Stimulated activated CD4-positive, alpha-beta T cell treated with anti-CD3 and anti-CD28 coated beads, Interleukin-4, amount 100 ng/mL, for 48 hours (primary cell): ENCODE measurements at places on chromosomes 7 and 10.

DNA sequence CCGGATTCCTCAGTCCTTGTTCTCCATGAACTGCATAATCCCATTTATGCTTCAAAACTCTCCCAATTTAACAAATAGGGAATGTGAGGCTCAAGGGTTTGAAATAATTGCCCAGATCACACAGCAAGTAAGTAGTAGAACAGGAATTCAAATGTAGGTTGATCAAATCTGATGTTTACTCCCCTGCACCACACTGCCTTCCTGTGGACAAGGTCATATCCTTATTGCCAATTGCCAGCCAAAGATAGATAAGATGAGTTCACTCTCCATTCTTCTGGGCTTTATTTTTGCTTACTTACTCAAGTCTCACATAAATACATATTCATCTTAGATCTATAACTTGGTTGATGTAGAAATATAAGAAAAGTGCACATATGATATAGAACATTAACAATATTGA lies 435.2 kb upstream of the ETV1 start:
- DNase-seq: no peak

- DNase-seq: no peak
These were observed 217.7 kb upstream of the KCND2 start for GRCh38 chr7:120055300-120055699.

DNA sequence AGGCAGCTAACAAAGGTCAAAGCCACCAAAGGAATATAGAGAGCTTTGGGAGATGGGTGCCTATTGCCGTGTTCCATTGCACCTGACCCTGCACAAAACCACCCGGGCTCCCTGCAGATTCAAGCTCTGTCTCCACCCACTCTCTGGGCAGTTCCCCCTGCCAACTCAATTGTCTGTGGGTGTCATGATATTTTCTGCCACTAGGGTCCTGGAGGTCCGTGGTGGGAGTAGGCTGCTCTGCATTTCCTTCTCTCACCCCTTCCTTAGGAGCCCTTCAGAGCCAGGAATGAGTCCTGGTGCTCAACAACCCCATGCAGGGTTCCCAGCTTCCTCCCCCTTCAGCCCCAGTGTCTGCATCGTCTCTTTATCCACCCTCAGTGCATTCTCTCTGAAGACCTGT lies 34.1 kb downstream of the PNLIPRP2 start:
- DNase-seq: no peak

- no peak for DNase-seq
These were observed 53.6 kb upstream of the CHCHD3 start for GRCh38 chr7:133135451-133135850.

- no peak for DNase-seq
These were observed 64.1 kb upstream of the INSIG1 start for GRCh38 chr7:155233311-155234157.

GRCh38 chr10:130421909-130422308 lies 285.7 kb downstream of the GLRX3 start:
- no peak for DNase-seq

GRCh38 chr10:75283671-75284470 lies 48.1 kb upstream of the COMTD1 start:
- DNase-seq: no peak

DNA sequence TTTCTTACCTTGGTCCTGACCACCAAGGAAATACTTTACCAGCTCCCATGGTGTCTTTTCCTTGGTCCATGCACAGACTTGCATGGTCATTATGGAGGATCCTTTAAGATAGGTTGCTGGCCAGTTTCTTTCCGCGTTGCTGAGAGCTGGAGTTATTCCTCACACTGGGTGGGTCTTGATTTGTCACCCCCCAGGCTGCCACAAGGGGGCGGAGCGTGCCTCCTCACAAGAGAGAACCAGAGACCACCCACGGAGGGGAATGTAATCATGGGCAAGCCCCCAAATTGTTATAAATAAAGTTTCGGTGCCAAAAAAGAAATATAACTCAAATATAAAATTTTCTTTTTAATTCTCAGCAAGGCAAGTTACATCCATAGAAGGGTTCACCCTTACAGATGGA lies 10.5 kb upstream of the TRIM24 start:
- peak; percentile 16 for DNase-seq

- no peak for DNase-seq
These were observed 95.7 kb downstream of the CPED1 start for GRCh38 chr7:121084256-121084655.

- DNase-seq: no peak
These were observed 81.4 kb downstream of the FAM185A start for GRCh38 chr7:102830197-102830596.

DNA sequence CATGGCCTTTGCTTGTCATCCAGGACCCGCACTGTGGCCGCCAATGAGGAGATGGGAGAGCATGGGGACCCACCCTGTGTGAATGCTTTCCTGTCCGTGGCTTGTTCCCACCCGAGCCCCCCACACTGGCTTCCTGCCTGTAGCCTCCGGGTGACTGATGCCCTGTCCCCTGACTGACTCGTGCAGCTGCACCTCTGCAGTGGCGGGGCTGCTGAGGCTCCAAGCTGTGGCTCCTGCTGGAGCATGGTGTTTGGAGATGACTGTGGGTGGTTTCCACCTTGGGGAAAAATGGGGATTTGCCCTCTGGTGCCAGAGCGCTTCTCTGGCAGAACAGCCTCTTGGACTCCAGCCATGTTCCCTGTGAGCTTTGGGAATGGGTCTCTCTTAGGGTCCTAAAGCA lies 2.1 kb downstream of the CAMK1D start:
- DNase-seq: no peak

- no peak for DNase-seq
These were observed 28.4 kb upstream of the SEMA3E start for GRCh38 chr7:83677180-83677866.

- DNase-seq: no peak
These were observed 5.8 kb downstream of the ANXA7 start for GRCh38 chr10:73408061-73408460.

DNA sequence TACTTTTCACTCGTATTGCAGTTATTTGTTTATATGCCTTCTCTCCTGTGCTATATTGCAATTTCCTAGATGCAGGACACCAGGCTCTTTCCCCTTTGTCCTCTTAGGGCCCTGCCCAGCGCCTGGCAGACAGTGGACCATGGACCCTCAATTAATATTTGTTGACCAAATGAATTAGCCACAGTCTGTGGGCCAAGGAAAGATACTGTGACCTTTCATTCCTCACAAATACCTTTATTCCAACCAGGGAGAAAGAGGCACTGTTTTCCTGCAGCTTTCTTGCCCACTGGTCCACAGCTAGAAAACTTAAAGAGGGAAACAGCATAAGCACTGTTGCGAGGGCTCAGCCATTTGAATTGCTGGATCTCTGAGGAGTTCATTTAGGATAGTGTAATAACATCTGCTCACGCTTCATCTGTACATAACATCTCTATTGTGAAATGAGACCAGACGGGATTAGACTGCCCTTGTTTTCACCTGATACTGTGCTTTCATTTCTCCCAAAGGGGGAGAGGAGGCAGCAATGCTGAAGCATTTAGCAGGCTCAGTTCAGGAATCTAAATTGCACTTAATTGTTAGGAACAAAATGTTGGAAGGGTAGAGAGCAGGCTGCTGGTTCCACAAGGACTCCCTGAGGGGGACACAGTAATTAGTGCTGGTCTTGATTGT lies 46.7 kb downstream of the TNS3 start:
- DNase-seq: no peak

- DNase-seq: no peak
These were observed 303.5 kb upstream of the MGMT start for GRCh38 chr10:129163531-129163930.

DNA sequence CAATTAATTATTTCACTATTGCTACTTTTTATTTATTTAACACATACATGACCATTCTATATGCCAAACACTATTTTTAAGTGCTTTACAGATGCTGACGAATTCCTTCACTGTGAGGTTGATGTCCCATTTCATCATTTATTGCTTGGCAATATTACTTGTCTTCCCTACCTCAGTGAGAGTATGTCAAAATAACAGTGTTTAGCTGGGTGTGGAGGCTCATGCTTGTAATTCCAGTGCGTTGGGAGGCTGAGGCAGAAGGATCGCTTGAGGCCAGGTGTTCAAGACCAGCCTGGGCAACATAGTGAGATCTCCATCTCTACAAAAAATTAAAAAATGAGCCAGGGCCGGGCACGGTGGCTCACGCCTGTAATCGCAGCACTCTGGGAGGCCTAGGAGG lies 19.8 kb upstream of the MRC1 start:
- no peak for DNase-seq

DNA sequence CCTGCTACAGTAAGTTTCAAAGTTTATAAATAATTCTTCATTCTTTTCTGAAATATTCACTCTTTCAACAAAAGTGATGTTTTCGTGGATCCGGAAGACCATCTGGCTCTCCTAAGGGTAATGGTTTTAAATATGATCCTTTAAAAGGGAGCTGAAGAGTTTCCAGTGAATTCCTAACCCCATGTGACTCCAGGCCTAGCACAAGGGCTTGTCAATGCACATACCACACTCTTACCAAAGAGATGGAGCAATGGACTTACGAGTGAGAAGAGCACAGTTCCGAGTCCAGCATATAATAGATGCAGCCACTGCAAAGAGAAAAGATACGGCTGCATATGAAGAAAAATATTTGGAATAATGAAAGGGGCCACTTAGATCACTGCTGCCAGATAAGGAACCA lies 32.1 kb upstream of the GATAD1 start:
- no peak for DNase-seq

DNA sequence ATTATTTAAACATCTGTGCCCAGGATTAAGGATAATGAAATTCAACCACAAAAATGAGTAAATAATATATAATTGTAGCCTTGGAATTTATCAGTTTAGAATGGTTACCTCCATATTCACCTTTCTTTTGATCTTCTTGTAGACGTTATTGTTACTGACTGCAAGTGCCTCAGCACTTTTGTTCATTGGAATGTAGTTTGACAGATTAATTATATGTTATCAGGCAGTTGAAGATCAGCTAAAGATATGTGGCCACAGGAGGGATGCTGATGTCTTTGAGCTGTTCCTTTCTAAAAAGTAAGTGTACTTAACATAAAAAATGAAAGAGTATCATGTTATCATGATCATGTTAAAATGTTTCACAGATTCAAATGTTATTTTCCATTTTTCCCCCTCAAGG lies 5.6 kb downstream of the LRRC72 start:
- DNase-seq: no peak

- no peak for DNase-seq
These were observed 11.1 kb upstream of the TARP start for GRCh38 chr7:38284553-38284952.
